ENCODE measurements at places on chromosomes 2 and 18. TPM values are rescaled to one million over a fixed set of nuclear protein-coding genes. Genes with fewer than 3 reads are reported as not detected.

Gene GPR155
- total RNA-seq: 13.5 TPM

Gene CCDC148
- not detected for total RNA-seq

DNA sequence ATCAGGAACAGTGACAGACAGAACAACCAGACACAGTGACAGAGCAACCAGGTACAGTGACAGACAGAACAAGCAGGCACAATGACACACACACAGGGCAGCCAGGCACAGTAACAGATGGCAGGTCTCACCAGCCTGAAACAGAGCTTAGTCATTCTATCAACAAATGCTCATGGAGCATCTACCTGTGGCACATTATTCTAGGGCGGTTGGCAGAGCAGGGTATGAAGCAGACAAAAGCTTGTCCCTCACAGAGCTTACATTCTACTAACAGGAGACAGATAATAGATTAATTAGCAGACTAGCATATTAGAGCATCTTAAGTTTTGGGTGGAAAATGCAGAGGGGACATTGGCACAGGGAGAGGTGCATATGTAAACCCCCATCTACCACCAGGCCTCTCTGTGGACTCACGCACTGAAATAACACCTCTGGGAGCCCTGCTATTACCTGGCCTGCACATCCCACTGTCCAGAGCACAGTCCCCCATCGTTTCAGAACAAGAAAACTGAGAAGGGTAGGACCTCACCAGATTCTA, 64.1 kb upstream of the RAB6C start:
- peak; percentile 32 for DNase-seq

GRCh38 chr2:20674974-20675679, 8.2 kb downstream of the GDF7 start:
- no peak for DNase-seq

DNA sequence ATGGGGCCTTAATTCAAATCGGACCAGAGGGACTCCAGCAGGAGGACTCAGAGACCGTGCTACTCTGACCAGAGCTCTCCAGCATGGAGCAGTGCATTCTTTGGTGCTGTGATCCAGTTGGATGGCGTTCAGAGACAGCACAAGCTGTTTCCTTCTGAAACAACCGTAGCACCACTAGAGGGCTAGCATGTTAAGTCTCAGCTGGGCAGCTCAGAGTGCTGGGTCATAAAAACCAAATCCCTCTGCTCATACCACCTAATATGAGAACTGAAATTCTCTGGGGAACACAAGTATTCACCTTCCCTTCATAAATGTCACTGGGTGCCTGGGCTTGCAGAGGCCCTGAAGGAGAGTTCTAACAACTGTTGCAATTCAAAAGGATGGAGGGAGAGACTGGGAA, 97.7 kb upstream of the TFCP2L1 start:
- no peak for DNase-seq

DNA sequence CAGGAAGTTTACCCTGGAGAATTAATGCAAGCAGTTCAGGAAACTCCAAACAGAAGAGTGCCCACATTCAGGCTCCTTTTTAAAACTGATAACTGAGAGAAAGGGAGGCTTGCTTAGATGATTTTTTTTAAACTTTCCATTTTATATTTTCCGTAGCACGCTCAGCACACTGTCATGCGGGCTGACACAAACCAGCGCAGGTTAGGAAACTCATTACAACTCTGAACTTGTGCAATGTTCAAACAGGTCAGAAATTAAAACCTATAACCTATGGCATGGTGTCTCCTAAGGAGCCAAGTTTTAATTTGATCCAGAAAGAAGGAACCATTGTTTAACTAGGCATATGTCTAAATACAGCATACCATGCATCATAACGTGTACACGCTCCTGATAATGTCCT, 117.7 kb upstream of the SMIM21 start:
- DNase-seq: no peak

DNA sequence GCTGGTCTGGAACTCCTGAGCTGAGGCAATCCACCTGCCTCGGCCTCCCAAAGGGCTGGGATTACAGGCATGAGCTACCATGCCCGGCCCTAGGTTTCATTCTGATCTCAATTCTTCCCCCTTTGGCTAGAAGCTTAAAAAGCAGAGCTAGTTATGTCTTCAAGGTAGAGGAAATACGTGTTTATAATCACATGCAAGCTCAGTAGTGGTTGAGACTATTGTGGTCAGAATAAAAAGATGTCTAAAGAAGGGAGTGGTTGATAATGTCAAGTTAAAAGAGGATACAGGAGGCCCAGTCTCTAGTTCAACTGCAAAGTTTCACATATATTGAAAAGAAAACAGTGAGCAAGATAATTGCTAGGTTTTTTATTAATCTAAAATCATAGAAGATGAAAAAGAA, 807.8 kb upstream of the ACVR2A start:
- no peak for DNase-seq

GRCh38 chr2:8693157-8693821, 11.4 kb downstream of the ID2 start:
- peak; percentile 61 for DNase-seq

GRCh38 chr2:37698931-37699481, 27.6 kb upstream of the CDC42EP3 start:
- no peak for DNase-seq

All from activated CD8-positive, alpha-beta memory T cell treated with anti-CD3 and anti-CD28 coated beads, Interleukin-2, amount 10 ng/mL, durations not matched to agents 7 days and 5 days (primary cell).